ENCODE measurements at places on chromosomes 4 and X.

DNA sequence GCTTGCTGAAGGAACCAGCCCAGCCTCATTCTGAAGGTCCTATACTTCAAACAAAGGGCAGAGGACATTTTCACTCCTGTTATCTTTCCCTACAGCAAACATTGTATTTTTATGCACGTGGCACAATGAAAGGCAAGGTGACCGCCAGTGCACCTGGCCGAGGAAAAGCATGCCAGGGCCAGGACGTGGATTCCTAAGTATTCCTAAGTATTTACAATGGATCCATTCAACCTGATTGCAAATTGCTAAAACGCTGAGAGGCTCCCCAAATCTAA, 127.9 kb upstream of the FTHL17 start:
- no peak for DNase-seq

DNA sequence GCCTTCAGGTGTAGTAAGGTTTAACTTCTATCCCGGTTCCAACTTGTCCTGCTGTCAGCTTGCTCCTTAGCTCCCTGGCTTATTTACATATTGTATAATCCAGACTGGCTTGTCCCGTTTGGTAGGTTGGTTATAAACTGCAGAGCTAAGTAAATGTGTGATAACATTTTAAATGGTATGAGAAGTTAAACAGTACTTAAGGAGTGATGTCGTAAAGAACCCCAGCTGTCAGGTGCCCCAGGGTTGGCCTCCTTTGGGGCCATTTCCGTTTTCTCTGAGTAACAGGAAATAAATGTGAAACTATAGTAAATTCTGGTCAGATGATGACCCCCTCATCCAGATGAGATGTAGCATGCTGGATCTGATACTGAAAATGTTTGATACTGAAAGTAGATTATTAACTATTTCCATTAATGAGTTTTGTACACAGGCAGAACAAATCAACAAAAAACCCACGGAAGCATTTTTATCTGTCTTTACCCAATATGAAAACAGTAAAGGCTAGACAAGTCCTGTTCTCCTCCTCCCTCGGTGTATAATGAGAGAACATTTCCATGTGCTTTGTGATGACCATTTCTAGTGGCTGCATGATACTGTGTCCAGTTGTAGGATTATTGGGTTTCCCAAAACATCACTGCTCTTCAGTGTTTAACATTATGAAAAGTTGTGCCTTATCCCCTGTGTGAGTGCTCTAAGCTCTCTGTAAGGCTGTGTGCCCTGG, 22.4 kb downstream of the GAB1 start:
- peak; percentile 65 for DNase-seq

DNA sequence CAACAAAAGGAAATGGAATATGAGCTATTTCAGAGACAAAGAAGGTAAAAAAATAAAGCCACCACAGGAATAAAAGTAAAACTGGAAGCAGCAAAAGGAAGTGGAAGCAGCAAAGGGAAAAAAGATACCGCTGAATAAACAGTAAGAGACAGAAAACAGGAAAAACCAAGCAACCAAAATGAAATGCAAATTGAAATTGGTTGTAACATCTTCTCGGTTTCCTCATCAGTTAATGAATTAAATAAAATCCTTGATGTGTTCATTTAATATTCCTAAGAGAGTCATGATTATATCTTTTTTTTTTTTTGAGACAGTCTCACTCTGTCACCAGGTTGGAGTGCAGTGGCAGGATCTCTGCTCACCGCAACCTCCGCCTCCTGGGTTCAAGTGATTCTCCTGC, 132.8 kb downstream of the DLG3 start:
- no peak for DNase-seq

- DNase-seq: no peak
These were observed 4.8 kb upstream of the CTAG2 start for GRCh38 chrX:154658187-154658586.

GRCh38 chr4:169618286-169618685, 2.1 kb upstream of the CLCN3 start:
- no peak for DNase-seq

- no peak for DNase-seq
These were observed 31.0 kb upstream of the TLR3 start for GRCh38 chr4:186037692-186038658.

GRCh38 chr4:106809076-106809475, 227.0 kb downstream of the DKK2 start:
- no peak for DNase-seq

- DNase-seq: no peak
These were observed 41.3 kb upstream of the GPR78 start for GRCh38 chr4:8538703-8539567.

DNA sequence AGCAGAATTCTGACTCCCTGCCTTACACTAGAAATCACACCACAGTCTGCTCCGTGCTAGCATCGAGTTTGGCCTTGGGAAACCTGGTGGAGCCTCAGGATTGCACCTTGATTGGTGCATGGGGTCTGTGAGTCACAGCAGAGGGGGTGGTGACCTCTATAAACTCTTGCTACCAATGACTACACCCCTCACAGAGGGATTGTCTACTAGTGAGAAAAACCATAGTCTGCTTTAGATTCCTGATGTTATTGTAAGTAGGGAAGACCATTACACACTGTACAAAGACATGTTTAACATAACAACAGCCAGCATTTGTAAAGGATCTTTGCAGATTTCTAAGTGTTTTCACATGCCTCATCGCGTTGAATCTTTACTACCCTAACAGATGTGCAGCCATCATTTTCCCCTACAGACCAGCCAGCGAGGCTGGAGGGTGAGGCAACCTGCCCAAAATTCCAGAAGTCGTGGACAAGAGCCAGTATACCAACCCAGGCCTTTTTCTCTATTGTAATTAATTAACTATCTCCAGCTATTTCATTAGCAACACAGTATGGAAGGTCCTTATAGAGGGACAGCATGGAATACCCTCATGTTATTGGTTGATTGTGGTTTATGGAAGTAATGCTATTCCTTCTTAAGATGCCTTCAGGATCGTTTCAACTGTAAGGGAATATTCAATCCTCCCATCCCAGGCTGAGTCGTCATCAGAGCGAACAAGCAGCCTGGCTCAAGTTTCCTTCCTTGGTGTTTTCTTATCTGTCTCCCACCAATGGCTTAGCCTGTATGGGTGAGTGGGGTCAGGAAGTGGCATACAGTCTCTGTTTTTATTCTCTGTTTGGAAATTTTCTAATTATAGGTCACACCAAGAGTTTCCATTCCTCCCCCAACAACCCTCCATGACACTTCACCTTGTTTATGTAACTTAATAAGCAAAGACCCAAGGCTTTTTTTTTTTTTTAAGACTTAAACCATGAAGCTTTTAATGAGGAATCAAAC, 55.9 kb upstream of the KDR start:
- DNase-seq: no peak

DNA sequence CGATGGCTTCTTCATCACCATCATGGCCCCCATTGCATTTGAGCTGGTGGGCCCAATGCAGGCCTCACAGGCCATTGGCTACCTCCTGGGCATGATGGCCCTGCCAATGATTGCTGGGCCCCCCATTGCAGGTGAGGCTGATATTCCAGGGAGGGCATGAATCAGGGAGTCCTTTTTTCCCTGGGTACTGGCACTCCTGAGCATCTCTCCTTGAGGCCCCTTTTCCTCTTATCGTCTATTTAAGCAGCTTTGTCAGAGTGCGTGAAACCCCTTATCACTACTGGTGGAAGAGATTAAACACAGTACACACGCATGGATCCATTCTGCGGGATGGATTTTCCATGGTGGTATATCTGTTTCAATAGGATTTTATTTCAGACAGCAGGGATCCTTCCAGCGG, 85.1 kb downstream of the RLIM start:
- DNase-seq: no peak

GRCh38 chr4:2042204-2042946, 16.8 kb upstream of the NAT8L start:
- peak; percentile 77 for DNase-seq

DNA sequence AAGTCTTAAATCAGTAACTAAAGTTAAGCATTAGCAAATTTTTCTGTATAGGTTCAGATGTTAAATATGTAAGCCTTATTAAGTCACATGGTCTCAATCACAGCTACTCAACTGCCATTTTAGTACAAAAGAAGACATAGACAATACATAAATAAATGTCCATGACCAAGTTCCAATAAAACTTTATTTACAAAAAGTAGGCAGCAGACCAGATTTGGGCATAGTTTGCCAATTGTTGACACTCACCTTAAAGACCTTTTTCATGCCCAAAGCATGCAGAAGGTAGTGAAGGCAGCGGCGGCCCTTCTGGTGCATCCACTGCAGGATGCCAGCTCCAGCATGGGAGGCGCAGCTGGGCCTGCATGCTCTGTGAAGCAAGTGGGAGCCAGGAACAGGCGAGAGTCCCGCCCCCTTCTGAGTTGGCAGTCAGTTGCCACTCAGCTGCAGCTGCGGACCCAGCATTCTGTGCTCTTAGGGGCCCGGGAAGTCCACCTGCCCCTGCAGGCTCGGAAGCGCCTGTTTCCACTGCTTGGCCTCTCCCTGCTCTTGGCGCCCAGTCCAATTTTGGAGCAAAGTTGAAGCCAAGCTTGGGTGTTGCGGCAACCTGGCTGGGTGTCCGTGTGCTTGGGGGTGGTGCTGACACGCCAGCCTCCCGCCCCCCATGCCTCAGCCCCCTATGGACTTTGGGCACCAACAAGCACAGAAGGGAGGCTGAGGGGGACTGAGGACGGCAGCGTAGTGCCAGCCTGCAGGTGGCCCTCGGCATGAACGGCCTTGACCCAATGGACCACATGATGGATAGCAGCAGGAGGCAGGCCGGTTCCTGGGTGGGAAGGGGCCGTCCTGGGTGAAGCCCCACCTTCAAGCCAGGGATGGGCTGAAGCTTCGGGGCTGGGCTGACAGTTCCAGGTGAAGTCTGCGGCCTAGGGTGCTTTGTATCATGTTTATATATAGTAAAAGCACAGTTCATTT, 42.4 kb upstream of the PABPC4L start:
- DNase-seq: no peak

- DNase-seq: no peak
These were observed 40.5 kb downstream of the MID1IP1 start for GRCh38 chrX:38841750-38842149.

DNA sequence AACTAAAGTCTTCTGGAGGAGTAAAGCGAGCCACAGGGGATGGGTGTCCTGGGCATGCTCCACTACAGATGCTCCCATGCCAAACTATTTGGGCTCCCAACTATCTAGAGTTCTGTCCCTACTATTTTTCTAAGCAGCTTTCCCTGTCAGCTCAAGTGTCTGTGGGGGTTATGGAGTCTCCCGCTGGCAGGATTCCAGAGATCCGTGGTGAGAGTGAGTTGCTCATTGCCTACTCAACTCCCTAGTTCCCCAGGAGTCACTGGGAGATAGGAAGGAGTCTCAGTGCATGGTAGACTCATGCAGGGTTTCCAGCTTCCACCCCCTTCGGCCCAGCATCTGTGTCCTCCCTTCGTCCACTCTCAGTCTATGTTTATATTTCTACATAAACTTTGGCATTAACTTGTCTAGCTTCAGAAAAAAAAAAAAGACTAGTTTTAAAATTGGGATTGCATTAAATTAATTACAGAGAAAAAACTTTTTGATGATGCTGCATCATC, 55.1 kb upstream of the INPP4B start:
- DNase-seq: no peak

- DNase-seq: peak; percentile 66
These were observed at the start of gene RASSF6 for GRCh38 chr4:73620115-73620792. Gene RASSF6 (minus strand): TSS chr4:73620436. CDS start chr4:73611795, 8,641 bp downstream.

- no peak for DNase-seq
These were observed 32.3 kb upstream of the IRF2 start for GRCh38 chr4:184506527-184507121.

- no peak for DNase-seq
These were observed 210.2 kb upstream of the GYPA start for GRCh38 chr4:144350706-144351105.

DNA sequence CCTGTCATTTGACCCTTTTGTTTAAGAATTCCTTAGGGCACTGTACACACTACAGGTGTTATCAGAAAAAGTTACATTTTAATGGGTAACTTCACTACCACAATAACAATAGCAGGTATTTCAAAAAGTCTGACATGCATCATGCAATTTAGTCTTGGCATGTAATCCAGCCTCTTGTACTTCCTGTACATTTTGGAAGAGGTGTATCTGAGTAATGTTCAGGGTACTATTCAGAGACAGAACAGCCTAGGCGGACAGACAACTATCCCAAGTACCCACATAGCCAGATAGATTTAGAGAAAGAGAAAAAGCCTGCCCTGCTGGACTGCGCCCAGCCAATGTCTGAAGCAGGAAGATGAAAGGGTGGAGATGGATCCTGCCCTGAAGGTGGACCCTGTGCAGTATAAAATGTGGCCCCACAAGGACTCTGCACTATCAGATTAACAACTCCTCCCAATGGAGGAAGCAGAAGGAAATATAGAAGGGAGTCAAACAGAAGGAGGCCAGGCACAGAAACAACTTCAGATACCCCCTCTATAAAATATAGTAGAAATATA, 8.5 kb downstream of the UGT2B7 start:
- no peak for DNase-seq

DNA sequence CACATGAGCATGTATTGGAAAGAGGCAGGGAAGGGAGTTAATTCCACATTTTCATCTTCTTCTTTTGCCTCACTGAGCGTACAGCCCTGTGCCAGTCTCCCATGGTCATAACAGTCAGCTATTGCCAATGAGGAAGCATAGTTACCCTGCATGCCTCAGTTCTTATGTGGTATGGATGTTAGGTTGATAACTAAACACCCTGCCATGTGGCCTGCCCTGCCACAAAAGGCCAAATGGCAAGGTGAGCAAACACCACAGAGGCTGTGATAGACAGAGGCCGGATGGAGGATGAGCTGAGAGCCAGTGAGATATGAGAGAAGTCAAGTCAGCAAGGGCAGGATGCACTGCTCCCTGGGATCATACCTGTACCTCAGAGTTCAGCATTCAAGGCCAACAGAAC, 59.3 kb downstream of the BTC start:
- no peak for DNase-seq

DNA sequence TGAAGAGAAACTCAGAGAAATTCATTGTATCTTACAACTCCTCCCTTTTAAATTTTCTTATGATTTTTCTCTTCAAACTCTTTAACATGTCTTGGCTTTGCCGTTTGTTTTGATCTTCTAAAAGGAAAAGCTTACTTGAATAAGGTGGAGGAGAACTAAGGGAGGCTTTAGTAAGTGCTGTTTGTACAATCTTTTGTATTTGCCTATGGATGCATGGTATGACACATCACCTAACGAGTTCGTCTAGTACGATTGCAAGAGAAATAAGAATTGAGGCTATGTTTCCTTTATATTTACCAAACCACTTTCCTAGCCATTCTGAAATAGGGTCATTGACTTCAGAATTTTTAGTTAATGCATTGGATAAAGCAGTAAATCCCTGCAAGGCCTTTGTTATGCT, 8.4 kb upstream of the BST1 start:
- no peak for DNase-seq

- no peak for DNase-seq
These were observed 25.6 kb downstream of the SPRY1 start for GRCh38 chr4:123421937-123422781.

- DNase-seq: no peak
These were observed 72.1 kb upstream of the IGFBP7 start for GRCh38 chr4:57182132-57182874.

Data from activated effector memory CD4-positive, alpha-beta T cell treated with anti-CD3 and anti-CD28 coated beads, Interleukin-2, amount 50 U/mL, for 16 hours (primary cell).